ENCODE measurements at places on chromosomes 3 and 15.

DNA sequence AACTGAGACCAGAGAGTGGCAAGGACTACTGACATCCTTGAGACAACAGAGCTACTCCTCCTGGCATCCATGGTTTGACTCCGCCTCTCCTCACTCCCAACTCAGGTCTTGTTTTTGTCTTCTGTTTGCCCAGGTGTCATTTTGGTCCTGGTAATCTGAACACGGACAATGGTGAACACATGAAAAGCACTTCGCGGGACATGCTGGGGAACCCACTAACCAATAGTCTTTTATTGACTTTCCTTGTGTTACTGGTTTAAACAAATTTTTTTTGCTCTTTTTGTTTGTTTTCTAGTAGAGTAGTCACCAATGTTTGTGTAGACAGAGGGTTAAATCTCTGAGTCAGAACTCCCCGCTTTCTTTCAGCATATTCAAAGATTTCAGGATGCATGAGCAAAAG, 38.4 kb downstream of the LARP6 start:
- no peak for DNase-seq

- DNase-seq, result no peak
Measured at GRCh38 chr15:88797663-88798339, 5.4 kb upstream of the ACAN start.

- DNase-seq, result no peak
Measured at GRCh38 chr3:177190756-177191681, 6.3 kb downstream of the TBL1XR1 start.

DNA sequence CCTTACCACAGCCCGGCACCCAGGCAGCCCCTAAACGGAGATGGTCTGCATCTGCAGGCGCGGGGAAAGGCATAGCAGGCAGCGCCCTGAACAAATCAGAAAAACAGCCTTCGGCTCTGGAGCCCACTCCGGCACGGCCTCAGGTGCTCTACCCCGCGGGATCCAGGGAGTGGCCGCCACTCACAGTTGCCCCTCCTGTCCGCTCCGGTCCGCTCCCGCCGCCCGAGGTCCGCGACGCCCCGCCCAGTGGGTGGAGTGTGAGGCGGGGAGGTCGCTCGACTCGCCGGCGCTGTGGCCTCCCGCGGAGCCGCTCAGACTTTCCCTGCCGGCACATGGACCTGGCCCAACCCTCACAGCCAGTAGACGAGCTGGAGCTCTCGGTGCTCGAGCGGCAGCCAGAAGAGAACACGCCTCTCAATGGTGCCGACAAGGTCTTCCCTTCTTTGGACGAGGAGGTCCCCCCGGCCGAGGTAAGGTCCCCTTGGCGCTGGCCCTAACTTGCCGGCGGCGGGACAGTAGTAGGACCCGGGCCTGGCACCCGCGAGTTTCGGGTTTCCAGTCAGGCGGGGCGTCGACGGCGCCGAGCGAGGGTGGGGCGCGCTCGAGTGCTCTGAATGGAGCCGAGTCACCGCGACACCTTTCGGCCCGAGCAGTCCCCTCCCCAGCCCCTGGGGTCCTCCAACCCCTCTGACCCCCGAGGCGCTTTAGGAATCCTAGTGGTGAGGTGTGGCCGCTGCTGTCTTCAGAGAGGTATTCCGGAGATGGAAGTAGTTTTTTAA, at the start of gene C3orf52:
Gene C3orf52, plus strand, starts transcription at position 314 of the 779 bp plus-strand sequence. Its CDS starts 19 bp downstream, at position 333.
- no peak for DNase-seq

- no peak for DNase-seq
Measured at GRCh38 chr15:83850015-83850414, 196.1 kb downstream of the ADAMTSL3 start.

GRCh38 chr3:4979428-4980228, at the start of gene BHLHE40:
TSS of gene BHLHE40 (plus strand) at chr3:4979437. CDS start at chr3:4979719, 282 bp downstream.
- DNase-seq, result no peak

DNA sequence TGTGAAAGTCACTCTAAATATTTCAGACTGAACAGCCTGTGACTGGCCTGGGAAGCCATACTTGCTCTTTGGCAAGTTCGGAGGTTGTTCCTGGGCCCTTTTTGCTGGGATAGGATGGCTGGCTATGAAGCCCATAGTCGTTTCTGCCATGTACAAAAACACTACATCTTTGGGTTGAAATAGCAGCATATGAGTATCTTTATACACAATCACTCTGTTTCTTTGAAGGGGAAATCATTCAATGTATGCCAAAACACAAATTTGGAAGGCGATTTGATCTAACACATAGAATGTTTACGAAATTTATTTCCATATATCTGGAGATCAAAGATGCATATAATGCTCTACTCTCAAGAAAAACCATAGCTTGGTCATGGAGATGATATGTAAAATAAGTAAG, 192.9 kb downstream of the SQOR start:
- DNase-seq, result no peak

DNA sequence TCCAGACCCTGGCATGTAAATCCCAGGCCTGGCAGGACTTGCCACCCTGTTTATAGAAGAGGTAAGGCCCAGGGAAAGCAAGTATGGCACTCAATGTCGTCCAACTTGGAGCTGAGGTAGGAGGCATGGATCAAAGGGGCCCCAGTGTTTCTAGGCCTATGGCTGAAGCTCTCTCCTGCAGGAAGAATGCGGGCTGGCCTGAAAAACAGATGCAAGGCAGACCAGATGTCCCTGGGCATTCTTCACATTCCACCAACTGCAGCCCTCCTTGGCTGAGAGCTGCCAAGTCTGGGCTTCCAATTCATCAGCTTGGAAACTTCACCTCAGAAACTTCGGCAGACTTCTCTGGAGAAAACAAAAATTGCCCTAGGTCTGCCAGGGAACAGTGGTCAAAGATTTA, 22.2 kb downstream of the MESD start:
- DNase-seq, result no peak

DNA sequence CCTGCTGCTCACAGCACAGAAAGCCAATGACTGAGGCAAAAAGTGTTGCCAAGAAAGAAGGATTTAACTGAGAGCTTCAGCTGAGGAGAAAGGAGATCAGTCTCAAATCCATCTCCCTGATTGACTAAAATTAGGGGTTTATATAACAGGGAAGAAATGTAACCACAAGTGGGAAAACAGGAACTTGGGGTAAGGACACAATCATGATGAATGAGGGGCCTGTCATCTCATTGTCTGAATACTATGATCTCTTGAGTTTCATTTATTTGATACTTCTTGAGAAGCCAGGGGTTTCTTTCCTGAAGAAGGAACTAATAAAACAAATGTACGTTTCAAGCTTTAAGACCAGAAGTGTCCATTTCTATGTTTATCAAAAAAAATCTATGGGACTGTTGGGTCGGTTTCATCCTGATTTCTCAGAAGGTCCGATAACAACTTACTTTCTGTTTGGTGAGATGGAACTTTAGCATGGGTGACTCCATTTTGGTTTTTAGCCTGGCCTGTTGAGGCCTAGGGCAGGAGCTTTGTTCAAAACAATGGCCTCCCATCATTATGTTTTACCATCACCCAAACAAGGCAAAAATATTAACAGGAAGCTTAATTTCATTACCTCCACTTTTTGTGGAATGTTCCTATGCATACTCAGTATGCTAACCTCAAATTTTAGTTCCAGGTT, 76.6 kb upstream of the PIAS1 start:
- no peak for DNase-seq

- DNase-seq, result no peak
Measured at GRCh38 chr3:56754741-56755417, 46.9 kb downstream of the ARHGEF3 start.

GRCh38 chr3:59762941-59763340, 713.1 kb upstream of the CFAP20DC start:
- no peak for DNase-seq

DNA sequence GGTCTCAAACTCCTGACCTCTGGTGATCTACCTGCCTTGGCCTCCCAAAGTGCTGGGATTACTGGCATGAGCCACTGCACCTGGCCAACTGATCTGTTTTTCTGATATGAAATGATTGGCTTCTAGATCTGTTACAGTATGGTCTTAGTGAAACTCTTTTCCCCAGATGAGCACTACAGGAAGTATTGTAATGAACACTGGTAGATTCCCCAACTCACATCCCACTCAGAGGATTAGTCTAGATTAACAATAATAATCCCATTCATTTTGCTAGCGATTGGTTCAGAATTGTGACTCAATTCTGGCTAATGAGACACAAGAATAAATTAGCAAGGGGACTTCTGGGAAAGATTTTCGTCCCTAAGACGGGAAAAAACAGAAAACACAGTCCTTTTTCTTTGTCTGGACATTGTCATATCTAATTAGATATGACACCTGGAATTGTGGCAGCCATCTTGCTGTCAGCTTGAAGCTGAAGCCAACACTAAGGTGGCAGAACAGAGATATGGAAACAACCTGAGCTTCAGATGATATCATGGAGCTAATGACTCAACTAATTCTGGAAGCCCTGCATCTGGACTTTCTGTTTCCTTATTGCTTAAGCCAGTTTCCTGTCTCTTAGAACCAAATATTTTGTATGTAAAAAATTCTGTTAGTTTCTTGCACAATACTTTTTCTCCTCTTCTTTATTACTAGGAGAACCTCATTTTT, 17.4 kb upstream of the NPTN start:
- no peak for DNase-seq

- DNase-seq, result no peak
Measured at GRCh38 chr15:69412701-69413100, 1.4 kb upstream of the KIF23 start.

- peak; percentile 66 for DNase-seq
Measured at GRCh38 chr3:178083906-178084866, 452.1 kb upstream of the KCNMB2 start.

- DNase-seq, result no peak
Measured at GRCh38 chr3:113441051-113441770, at the start of gene CFAP44. TSS of gene CFAP44 (minus strand) at chr3:113441493. CDS start at chr3:113433664, 7,829 bp downstream.

DNA sequence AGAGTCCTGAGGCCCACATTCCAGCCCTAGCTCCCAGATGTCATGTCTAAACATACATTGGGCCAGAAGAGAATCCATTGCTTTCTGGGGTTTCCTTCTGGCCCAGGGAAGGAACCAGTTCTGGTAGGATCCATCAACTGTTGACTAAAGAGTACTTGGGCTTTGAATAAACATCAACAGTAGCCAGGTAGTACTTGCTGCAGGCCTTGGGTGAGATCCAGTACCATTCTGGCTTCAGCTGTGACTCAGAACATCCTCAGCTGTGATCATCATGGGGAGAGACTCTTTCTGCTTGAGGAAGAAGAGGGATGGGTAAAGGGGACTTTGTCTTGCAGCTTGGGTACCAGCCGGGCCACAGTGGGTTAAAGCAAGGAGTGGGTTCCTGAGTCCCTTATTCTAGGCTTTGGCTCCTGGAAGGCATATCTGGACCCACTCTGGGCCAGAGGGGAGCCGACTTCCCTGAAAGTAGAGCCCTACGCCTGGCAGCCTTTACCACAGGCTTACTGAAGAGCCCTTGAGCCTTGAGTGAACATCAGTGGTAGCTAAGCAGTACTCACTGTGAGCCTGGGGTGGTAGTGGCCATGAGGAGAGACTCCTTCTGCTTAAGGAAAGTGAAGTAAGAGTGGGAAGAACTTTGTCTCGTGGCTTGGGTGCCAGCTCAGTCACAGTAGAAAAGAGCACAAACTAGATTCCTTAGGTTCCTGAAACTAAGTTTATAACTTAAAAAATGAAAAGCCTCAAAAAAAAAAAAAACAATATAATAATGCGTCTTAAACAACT, 128.3 kb downstream of the GOLIM4 start:
- no peak for DNase-seq

GRCh38 chr15:40285151-40285550, 2.3 kb upstream of the ANKRD63 start:
- DNase-seq, result no peak

DNA sequence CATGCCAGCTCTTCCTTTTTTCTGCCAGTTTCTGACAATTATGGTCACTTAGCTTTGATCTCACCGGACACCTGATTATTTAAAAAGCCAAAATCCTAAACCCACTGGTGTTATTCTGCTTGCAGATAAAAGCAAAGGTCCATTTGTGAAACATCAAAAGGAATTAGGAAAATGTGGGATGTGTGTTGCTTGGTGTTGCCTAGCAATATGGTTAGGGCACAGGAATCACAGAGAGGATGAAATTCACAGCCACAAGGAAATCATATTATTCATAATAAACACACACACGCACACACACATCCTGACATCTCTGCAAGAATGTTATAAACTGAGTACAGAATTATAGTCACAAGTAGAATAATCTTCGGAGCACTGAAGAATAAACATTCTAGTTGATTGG, 89.3 kb upstream of the BHLHE40 start:
- DNase-seq, result no peak

- DNase-seq, result no peak
Measured at GRCh38 chr3:112894258-112894657, 47.6 kb upstream of the CD200R1L start.

- no peak for DNase-seq
Measured at GRCh38 chr15:83365370-83365938, 81.0 kb upstream of the BNC1 start.

DNA sequence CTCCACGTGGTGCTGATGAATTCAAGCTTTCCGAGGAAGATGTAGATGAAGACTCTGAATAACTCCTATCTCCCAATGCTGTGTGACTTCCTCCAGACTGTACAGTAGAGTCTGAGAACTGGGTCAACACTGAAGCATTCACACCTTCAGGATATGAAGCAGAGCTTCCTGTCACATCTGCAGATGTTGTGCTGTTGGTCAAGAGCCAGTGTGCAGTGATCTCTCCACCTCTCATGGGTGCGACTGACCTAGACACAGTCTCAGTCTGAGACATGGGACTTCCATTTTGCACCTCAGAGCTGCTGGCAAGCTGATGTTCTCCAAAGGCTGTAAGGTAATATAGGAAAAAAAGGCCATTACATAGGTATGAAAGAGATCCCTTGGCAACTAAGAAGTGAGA, 36.5 kb downstream of the HEG1 start:
- no peak for DNase-seq

DNA sequence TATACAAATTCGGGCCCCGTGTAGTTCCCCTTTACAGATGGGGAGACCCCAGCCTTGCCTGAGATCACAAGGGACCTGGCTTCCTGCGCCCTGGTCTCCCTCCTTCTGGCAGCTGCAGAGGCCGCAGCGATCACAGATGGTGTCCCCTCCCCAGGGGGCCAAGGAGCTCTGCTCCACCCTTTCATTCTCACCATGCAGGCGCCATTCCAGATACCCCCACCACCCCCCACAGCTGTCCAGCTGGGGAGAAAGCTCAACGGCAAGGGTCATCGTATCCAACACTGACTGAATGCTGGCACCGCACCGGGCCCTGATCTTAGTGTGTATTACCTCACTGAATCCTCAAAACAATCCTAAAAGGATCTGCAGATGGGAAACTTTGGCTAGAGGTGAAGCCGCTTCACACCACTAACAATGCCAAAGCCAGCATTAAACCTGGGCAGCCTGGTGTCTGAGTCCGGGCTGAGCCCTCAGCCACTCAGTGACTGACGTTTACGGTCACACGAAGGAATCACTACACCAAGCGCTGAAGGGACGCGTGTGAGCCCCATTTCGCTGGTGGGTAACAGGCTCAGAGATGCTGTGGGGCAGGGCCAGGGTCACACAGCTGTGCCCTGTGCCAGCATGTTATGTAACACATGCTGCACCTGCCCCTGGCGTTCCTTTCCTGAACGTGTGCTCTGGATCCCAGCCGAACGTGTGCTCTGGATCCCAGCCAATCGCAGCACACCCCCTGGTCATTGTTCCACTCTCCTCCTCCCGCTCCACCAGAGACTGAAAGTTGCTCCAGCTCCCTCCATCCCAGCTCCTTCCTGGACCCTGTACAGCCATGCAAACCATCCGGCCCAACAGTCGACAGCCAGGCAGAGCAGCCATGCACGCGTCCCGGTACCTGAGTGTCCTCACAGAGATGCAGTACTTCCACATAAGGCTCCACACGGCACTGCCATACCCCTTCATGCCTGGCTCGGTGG, 51.8 kb downstream of the IQSEC1 start:
- DNase-seq, result no peak

- no peak for DNase-seq
Measured at GRCh38 chr15:80619680-80620079, 75.4 kb upstream of the ABHD17C start.
